Activated CD8-positive, alpha-beta memory T cell treated with anti-CD3 and anti-CD28 coated beads, Interleukin-2, amount 10 ng/mL, durations not matched to agents 7 days and 5 days (primary cell): ENCODE measurements at places on chromosomes 6 and 20.
A peak's percentile ranks its signal among the peaks of the same experiment; 100 is the strongest.

GRCh38 chr6:121205569-121205968 is 128.7 kb downstream of the TBC1D32 start:
- peaks cover 2% of the 10 kb centered on the region for H3K4me1 ChIP-seq
- H3K27me3 ChIP-seq = no peaks in the 10 kb centered on the region

DNA sequence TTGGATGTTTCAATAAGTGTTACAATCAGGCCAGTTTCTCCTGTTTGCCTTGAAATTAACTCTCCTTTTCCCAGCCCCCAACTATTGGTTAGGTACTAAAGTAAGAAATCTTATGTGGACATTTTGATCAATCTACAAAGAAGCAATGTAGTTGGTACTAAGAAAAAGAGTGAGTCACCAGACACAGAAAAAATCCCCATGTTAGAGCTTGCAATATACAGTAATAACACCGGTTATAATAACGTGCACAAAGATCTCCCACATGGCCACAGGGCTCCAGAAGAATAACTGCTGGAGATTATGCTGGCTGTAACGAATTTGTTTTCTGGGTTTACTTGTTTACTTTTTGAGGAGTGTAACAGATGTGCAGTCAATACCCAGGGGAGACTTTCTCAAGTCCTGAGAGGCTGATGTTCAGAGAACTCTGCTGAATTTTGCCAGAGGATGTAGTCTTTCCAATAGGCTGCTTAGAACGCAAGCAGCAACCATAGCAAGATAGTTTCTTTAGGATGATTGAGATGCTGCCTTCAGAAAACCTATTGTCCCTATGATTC is 166.2 kb upstream of the SPACA1 start:
- H3K4me3 ChIP-seq = no peak overlapping the region
- no peak overlapping the region for H3K27ac ChIP-seq
- H3K27me3 ChIP-seq = peaks cover 23% of the 10 kb centered on the region
- H3K4me1 ChIP-seq = peaks cover 6% of the 10 kb centered on the region
- DNase-seq = no peak

DNA sequence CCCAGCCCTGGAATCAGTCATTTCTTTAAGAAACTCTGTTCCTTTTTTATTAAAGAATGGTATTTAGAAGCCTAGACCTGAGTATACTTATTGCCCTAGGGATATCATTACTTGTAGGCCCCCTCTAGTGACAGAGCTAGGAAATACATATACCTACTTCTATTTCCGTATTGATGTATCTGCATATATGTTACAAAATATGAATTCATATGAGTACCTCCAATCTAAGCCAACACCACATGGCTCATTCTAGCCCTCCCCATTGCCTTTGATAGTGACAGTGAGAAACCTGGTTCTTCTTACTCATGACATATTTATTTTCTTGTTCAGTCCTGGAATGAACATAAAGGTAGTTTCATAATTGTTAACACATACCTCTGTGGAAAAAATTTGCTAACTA is 137.2 kb downstream of the FARS2 start:
- H3K27me3 ChIP-seq = no peaks in the 10 kb centered on the region
- H3K36me3 ChIP-seq = no peaks in the 10 kb centered on the region
- H3K4me1 ChIP-seq = peaks cover 15% of the 10 kb centered on the region
- H3K27ac ChIP-seq = no peak overlapping the region
- DNase-seq = peak; percentile 49
- no peak overlapping the region for H3K4me3 ChIP-seq

- no peak overlapping the region for H3K27ac ChIP-seq
- H3K36me3 ChIP-seq = peaks cover 4% of the 10 kb centered on the region
- no peaks in the 10 kb centered on the region for H3K4me1 ChIP-seq
Observed at GRCh38 chr20:5797843-5798462, 47.8 kb downstream of the SHLD1 start.

DNA sequence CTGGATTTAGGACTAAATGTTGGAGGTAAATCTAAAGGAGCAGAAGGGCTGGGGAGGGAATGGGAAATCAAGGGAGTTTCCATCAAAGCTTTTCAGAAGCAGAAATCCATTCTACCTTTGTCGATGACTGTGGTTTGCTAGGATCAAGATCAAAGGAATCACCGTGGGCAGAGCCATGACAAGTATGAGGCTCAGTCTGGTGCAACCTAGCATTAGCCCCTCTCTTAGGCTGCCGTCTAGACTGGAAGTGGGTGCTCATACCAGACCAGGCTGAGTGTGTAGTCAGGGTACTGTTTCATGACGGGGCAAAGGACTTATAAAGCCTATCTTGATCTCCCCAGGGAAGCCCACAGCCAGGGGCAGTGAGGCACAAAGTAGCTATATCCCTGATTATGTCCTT is 120.5 kb downstream of the BMP2 start:
- no peaks in the 10 kb centered on the region for H3K4me1 ChIP-seq
- no peaks in the 10 kb centered on the region for H3K36me3 ChIP-seq
- H3K27ac ChIP-seq = no peak overlapping the region
- no peaks in the 10 kb centered on the region for H3K27me3 ChIP-seq
- no peak overlapping the region for H3K4me3 ChIP-seq
- no peak for DNase-seq
